ENCODE measurements at places on chromosomes 11 and 22. TPM values are rescaled to one million over a fixed set of nuclear protein-coding genes. Genes with fewer than 3 reads are reported as not detected.

DNA sequence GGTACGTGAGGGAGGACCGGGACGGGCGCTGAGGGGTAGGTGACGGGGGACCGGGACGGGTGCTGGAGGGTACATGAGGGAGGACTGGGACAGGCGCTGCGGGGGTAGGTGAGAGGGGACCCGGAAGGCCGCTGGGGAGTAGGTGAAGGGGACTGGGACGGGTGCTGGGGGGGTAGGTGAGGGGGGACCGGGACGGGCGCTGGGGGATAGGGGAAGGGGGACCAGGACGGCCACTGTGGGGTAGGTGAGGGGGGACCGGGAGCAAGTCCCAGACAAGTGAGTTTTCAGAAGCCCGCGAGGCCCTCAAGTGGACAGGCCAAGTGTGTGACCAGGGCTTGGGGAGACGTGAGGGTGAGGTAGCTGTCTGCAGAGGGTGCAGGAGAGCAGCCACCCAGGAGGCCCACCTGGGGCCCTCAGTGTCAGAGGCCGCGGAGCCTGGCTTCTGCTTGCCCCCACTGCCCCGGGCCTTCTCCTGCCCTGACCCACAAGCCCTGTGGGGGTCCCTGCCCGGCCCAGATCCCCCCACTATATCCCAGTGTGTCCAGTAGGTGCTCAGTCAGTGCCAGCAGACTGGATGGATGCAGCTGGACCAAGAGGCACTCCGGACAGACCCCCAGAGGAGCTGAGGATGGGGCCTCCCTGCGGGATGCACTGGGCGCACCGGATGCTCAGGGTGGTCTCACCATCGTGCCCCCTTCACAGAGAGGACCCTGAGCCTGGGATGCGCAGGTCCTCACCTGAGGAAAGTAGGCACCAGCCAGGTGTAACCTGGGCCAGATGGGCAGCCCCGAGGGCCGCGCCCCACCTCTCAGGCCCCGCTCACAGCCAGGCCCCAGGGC, 44.2 kb upstream of the TH start:
- peaks cover 6% of the 10 kb centered on the region for H3K4me1 ChIP-seq
- no peak overlapping the region for H3K4me3 ChIP-seq
- H3K36me3 ChIP-seq, result no peaks in the 10 kb centered on the region
- no peak for DNase-seq
- peaks cover 2% of the 10 kb centered on the region for H3K27me3 ChIP-seq

DNA sequence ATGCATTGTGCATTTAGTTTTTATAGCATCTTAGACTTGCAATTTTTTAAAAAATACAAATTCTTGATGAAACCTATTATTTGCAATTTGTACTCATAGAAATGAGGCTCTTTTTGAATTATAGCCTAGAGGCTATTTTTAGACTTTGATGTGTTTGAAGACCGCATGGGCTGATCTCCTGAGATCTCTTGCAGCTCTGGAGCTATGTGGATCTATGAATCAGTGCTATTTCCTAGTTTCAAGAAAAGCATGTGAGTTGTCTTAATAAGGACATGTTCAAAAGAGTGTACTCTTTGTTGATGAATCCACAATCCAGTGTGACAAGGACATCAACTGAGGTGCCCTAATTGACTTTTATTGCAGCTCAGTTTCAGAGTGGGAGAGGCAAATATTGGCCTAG, 620.5 kb downstream of the ETS1 start:
- no peaks in the 10 kb centered on the region for H3K36me3 ChIP-seq
- DNase-seq, result no peak
- H3K27ac ChIP-seq, result no peak overlapping the region

DNA sequence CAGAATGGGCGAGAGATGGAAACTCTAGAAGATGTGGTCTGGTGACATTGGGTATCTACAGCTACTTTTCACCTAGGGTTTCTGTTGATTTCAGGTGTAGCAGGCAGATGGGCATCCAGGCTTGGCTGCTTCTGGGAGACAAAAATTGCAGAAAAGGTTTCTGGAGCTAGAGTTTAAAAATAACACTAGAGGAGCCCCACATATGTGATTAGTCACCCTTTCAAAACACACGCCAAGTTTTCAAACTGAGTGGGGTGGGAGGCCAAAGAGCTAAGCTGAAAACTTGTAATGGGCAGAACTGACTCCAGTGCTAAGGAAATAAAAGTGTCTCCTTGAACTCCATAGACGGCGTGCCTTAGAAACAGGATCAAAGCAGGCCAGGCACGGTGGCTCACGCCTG, 80.8 kb downstream of the GRK3 start:
- H3K4me3 ChIP-seq, result no peak overlapping the region
- DNase-seq, result no peak
- H3K27ac ChIP-seq, result no peak overlapping the region
- no peaks in the 10 kb centered on the region for H3K4me1 ChIP-seq
- H3K36me3 ChIP-seq, result no peaks in the 10 kb centered on the region
- H3K27me3 ChIP-seq, result no peaks in the 10 kb centered on the region

- peaks cover 43% of the 10 kb centered on the region for H3K4me1 ChIP-seq
- no peak for DNase-seq
- peak overlapping the region; percentile 14 for H3K27ac ChIP-seq
- peaks cover 2% of the 10 kb centered on the region for H3K27me3 ChIP-seq
- no peak overlapping the region for H3K4me3 ChIP-seq
Measured at GRCh38 chr11:46332568-46333393, 14.5 kb upstream of the DGKZ start.

Gene C22orf31
- total RNA-seq, result not detected

DNA sequence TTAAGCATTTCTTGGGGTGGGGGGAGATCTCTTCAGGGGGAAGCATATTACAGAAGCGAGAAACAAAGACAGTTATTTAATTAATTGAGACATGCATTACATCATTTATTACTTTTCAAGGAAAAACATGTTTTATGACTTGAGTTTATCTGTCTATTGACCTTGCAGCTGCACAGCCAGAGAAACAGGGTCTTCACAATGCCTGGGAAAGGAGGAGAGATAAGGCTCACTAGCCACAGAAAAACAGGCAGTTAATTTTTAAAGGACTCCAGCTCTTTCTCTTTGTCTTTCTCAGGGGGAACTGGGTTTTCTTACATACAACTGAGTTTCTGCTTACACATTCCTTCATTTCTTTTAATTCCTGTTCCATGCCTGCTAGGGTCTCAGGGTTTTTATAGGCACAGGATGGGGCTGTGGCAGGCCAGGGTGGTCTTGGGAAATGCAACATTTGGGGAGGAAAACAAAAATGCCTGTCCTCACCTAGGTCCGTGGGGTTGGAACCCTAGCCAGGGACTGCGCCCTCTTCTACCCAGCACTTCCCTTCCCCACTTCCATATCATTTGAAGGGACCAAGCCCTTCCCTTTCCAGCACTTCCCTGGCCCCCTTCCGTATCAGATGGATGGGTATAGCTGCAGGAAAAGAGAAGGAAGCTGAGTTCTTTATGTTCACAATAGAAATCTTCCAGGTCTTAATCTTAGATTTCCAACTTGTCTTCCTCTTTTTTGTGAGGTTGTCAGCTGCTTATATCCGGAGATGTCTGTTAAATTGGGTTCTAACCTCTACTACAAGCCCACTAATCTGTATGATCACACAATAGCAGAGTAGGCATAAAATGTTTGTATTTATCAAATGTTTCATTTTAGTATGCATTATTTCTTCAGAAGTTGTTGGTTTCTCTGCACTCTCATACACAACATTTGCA, 38.3 kb downstream of the BIRC2 start:
- no peak for DNase-seq
- no peaks in the 10 kb centered on the region for H3K4me1 ChIP-seq
- H3K36me3 ChIP-seq, result peaks cover 39% of the 10 kb centered on the region
- H3K4me3 ChIP-seq, result no peak overlapping the region
- no peaks in the 10 kb centered on the region for H3K27me3 ChIP-seq

Gene CST6
- total RNA-seq, result not detected

DNA sequence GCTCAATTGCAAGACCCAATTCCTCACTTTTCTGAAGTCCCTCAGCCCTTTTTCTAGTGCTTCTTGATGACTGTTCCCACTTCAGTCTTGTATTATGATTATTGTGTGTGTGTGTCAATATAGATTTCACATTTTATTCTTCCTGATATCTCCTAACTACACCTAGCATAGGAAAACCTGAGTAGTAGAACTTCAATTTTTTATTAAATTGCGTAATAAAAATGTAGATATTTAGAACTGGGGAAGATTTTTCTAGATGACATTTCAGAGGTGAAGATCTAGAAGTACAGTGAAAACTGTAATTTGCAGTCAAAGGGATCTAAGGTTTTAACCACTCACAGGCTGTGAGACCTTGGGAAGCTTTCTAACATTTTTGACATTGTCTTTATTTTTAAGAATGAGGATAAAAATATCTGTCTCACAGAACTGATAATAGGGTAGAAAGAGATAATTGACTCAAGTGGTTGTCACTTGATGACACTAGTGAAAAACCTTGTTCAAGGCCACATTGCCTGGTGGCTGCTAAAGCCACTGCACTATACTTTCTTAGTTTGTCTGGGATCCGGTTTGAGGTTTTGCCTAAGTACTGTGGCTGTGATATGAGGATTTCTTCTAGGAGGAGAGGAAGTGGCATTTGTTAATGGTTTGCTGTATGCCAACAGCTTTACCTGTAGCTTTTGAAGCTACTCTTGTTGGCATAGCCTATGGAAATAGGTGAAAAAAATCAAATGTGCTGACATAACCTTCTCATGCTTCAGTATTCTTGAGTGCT, 32.2 kb upstream of the SESN3 start:
- H3K4me3 ChIP-seq, result no peak overlapping the region
- no peaks in the 10 kb centered on the region for H3K4me1 ChIP-seq
- no peak for DNase-seq
- H3K36me3 ChIP-seq, result no peaks in the 10 kb centered on the region

DNA sequence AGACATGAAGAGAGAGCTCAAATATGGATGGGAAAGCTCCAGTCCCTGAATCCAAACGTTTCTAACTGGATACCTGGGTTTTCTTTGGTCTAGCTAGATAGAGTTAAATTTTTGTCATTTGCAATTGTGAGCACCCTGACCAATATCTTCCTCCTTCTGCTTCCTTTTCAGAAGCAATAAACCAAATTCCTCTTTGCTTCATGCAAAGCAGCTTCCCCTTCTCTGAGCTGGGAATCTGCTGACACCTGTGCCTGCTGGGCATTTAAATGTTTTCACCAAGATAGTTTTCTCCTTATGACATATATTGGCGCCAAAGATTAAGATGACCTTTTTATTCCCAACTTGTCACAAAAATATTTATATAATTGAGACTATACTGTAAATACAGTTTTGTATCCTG, 27.9 kb upstream of the PAK1 start:
- H3K4me3 ChIP-seq, result no peak overlapping the region
- no peaks in the 10 kb centered on the region for H3K36me3 ChIP-seq
- no peaks in the 10 kb centered on the region for H3K27me3 ChIP-seq
- no peak overlapping the region for H3K27ac ChIP-seq
- H3K4me1 ChIP-seq, result no peaks in the 10 kb centered on the region

Gene PPFIBP2
- 10.6 TPM for total RNA-seq

DNA sequence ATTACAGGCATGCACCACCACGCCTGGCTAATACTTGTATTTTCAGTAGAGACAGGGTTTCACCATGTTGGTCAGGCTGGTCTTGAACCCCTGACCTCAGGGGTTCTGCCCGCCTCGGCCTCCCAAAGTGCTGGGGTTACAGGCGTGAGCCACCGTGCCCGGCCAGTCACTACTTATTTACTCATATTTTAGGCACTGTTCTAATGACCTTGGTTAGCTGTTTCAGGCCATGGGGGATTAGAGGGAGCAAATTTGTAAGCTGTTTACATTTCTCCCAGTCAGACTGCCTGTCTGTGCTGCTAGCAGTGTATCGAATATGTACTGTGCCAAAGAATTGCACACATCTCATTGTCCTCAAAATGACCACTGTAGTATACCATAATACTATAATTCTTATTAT, 32.7 kb upstream of the PACSIN2 start:
- H3K36me3 ChIP-seq, result no peaks in the 10 kb centered on the region
- H3K4me3 ChIP-seq, result no peak overlapping the region
- H3K4me1 ChIP-seq, result no peaks in the 10 kb centered on the region
- no peak for DNase-seq
- no peak overlapping the region for H3K27ac ChIP-seq

Gene CXCR5
- total RNA-seq, result 4.8 TPM

Gene MB
- not detected for total RNA-seq

GRCh38 chr22:39622881-39623367, 52.4 kb downstream of the CACNA1I start:
- H3K27me3 ChIP-seq, result peaks cover 4% of the 10 kb centered on the region
- no peaks in the 10 kb centered on the region for H3K4me1 ChIP-seq
- peak; percentile 62 for DNase-seq
- no peaks in the 10 kb centered on the region for H3K36me3 ChIP-seq
- H3K4me3 ChIP-seq, result no peak overlapping the region

Gene DCHS1
- total RNA-seq, result 2.4 TPM

DNA sequence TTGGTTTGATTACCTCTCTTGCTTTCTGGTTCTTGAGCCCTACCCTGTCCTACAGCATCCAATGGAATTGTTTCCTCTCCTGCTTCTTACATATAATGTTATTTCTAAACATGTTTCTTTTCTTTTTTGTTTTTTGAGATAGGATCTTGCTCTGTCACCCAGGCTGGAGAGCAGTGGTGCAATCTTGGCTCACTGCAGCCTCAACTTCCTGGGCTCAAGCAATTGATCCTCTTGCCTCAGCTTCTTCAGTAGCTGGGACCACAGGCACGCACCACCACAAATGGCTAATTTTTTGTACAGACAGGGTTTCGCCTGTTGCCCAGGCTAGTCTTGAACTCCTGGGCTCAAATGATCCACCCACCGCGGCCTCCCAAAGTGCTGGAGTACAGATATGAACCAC, 105.9 kb downstream of the SGSM3 start:
- no peaks in the 10 kb centered on the region for H3K4me1 ChIP-seq
- no peak overlapping the region for H3K4me3 ChIP-seq
- no peak for DNase-seq
- no peaks in the 10 kb centered on the region for H3K36me3 ChIP-seq
- no peak overlapping the region for H3K27ac ChIP-seq

GRCh38 chr11:130024361-130024760, 21.7 kb upstream of the PRDM10 start:
- no peaks in the 10 kb centered on the region for H3K36me3 ChIP-seq
- H3K4me1 ChIP-seq, result no peaks in the 10 kb centered on the region
- no peak overlapping the region for H3K4me3 ChIP-seq
- no peak for DNase-seq

GRCh38 chr22:35749808-35750207, 32.1 kb downstream of the APOL5 start:
- H3K27me3 ChIP-seq, result peaks cover 8% of the 10 kb centered on the region
- H3K27ac ChIP-seq, result no peak overlapping the region
- no peaks in the 10 kb centered on the region for H3K36me3 ChIP-seq
- no peaks in the 10 kb centered on the region for H3K4me1 ChIP-seq
